Activated CD8-positive, alpha-beta T cell treated with anti-CD3 and anti-CD28 coated beads for 36 hours (primary cell): ENCODE measurements at places on chromosomes 6 and 20. TPM values are rescaled to one million over a fixed set of nuclear protein-coding genes. Genes with fewer than 3 reads are reported as not detected.

HSPA12B gene
- total RNA-seq: not detected

BPI gene
- not detected for total RNA-seq

PTCRA gene
- not detected for total RNA-seq

CCDC170 gene
- not detected for total RNA-seq

TEAD3 gene
- 0.81 TPM for total RNA-seq

AIF1 gene
- total RNA-seq: 240 TPM

LBP gene
- total RNA-seq: not detected

NHLRC1 gene
- not detected for total RNA-seq

BTN1A1 gene
- total RNA-seq: 0.11 TPM

SLC22A7 gene
- not detected for total RNA-seq
